Stimulated activated naive CD4-positive, alpha-beta T cell treated with Interleukin-2 at 50 U/mL for 16 hours (primary cell): ENCODE measurements at places on chromosomes 7 and 10.

DNA sequence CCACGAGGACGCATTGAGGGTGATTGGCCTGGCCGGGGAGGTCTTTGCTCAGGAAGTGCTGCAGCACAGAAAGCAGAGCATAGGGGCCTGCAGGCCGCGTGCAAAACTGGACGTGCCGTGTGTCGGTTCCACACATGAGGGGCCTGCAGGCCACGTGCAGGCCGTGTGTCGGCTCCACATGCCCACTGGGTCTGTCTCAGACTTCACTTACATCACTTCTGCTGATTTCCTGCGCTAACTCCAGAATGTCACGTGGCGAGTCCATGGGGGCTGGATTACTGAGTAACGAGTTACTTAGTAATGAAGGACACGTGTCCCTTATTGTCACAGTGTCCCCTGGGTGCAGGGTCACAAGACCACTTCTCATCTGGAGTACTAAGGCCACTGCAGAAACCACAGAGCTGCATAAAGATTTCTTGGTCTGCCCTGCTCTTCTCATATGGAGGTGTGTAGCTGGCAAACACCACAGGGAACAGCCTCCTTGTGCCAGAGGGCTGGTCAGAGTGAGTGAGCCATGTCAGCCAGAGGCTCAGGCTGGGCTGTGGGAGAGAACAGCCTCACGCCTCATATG is 60.8 kb downstream of the GDI2 start:
- no peak for DNase-seq

DNA sequence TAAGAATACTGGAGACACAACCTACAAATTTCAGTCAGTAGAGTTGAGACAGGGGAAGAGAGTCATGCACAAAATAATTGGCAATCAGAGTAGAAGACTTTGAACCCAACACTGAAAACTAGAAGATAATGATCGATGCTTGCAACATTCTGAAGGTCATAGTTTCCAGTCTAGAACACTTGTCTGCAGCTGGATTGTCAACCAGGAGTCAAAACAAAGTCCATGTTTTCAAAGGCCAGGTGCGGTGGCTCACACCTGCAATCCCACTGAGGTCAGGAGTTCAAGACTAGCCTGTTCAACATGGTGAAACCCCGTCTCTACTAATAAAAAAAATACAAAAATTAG is 26.8 kb upstream of the SMURF1 start:
- DNase-seq = no peak

- DNase-seq = no peak
Measured at GRCh38 chr10:102621443-102622325, 22.6 kb upstream of the TRIM8 start.

GRCh38 chr7:104951546-104951945 is 62.5 kb upstream of the KMT2E start:
- no peak for DNase-seq

- DNase-seq = no peak
Measured at GRCh38 chr7:68166525-68166924, 1169.9 kb downstream of the TYW1 start.

DNA sequence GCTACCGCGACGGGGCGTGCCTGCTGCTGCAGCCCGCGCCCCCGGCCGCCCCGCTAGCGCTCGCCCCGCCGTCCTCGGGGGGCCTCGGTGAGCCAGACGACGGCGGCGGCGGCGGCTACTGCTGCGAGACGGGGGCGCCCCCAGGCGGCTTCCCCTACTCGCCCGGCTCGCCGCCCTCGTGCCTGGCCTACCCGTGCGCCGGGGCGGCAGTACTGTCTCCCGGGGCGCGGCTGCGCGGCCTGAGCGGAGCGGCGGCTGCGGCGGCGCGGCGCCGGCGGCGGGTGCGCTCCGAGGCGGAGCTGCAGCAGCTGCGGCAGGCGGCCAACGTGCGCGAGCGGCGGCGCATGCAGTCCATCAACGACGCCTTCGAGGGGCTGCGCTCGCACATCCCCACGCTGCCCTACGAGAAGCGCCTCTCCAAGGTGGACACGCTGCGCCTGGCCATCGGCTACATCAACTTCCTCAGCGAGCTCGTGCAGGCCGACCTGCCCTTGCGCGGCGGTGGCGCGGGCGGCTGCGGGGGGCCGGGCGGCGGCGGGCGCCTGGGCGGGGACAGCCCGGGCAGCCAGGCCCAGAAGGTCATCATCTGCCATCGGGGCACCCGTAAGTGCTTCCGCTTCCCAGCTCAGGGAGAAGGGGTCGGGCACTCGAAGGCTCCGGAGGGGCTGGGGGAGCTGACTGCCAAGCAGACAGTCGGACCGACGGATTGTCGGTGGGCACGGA is 761 bp downstream of the PTF1A start:
- DNase-seq = no peak

GRCh38 chr10:28328346-28328745 is 25.5 kb upstream of the MPP7 start:
- no peak for DNase-seq
